ENCODE measurements at places on chromosomes 5 and 9.

DNA sequence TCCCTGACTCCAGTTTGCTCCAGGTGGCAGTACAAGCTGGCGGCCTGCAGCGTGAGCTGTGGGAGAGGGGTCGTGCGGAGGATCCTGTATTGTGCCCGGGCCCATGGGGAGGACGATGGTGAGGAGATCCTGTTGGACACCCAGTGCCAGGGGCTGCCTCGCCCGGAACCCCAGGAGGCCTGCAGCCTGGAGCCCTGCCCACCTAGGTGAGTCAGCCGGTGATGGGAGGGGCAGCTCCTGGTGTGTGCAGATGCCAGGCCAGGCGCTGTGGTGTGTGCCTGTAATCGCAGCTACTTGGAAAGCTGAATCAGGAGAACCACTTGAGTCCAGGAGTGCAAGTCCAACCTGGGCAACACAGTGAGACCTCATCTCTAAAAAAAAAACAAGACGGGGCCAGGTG, 10.0 kb upstream of the CACFD1 start:
- no peak for DNase-seq

- no peak for DNase-seq
Observed at GRCh38 chr9:104980039-104980654, 52.2 kb upstream of the ABCA1 start.

DNA sequence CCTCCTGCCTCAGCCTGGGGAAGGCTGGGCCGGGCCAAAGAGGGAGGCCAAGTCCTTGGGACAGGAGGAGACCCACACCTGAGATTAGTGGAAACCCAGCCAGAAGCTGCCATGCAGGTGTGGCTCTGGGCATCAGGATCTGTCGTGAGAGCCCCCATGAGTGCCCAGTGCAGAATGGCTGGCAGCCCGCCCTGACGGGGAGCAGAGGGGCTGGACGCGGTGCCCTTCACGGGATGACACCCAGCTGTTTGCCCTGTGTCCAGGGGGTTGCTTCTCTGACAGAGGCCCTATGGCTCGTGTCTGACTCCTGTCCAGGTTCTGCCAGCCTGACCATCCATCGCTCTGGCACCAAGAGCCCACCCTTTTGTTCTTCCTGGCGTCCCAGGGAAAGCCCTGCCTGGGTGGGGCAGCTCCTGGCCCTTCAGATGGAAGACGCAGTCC, 8.5 kb downstream of the DIPK1B start:
- no peak for DNase-seq

DNA sequence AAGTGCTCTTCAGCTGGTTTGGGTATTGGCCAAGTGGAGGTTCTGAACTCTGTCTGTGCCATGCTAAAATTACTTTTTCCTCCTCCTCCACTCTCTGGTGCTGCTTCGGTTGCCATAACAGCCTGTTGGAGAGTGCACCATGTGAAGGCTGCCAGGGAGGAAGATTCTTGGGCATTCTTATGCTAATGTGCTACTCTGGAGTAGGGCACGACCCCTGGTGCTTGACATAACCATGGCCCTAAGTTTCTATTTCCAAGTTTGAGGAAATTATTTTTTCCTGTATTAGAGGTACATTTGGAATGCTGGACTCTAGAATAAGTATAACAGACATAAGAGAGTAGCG, 111.6 kb downstream of the ARHGAP26 start:
- DNase-seq, result no peak

DNA sequence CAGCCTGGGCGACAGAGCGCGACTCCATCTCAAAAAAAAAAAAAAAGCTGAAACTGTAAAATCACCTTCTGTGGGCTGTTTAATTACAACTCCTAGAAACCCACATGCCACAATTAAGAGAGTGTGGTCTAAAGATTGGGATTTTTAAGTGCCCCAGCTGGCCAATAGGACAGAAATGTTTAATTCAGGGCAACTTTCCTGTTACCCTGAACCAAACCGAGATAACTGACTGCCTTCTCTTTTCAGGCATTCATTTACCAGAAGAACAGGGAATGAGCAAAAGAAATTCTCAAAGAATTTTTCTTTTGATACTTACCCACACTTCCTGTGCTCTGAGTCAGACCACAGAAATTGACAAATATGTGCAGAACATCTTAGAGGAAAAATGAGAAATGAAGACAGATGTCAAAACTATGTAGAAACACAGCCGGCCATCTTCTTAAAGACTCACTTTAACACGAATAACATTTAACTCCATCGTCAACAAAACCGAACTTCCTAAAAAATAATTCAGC, 221.3 kb upstream of the DAPK1 start:
- DNase-seq, result no peak

DNA sequence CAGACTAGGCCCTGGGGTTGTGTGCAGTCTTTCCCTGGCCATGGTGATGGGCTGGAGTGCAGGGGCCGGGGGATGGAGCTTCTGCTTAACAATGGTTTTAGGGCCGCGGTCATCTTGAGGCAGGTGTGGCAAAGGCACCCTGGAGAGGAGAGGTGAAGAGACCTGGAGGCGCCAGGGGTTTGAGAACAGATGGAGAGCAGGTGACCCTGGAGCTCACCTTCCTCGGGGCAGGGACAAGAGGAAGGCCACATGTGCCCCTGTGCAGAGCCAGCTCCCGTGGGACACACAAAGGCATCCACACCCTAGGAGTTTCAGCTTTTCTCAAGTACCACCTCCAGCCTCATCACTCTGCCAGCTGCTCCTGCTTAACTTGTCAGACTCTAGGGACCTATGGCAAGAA, 46.4 kb upstream of the SH3GL2 start:
- DNase-seq, result no peak

- DNase-seq, result no peak
Observed at GRCh38 chr5:13244151-13244550, 700.3 kb downstream of the DNAH5 start.

DNA sequence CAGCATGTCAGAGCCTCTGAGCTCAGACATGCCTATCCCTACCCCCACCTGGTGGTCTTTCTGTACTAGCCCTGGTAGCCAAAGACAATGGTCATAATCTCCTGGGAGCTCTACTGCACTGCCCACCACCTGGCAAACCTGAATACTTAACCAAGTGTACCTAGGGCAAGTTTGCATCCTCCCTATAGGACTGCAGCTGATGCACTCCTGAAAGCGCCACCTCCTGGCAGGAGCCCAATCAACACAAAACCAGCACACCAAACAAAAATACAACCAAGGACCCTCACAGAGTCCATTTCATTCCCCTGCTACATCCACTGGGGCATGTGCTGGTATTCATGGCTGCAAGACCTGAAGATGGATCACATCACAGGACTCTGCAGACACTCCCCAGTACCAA, 14.8 kb upstream of the FAM174A start:
- no peak for DNase-seq

DNA sequence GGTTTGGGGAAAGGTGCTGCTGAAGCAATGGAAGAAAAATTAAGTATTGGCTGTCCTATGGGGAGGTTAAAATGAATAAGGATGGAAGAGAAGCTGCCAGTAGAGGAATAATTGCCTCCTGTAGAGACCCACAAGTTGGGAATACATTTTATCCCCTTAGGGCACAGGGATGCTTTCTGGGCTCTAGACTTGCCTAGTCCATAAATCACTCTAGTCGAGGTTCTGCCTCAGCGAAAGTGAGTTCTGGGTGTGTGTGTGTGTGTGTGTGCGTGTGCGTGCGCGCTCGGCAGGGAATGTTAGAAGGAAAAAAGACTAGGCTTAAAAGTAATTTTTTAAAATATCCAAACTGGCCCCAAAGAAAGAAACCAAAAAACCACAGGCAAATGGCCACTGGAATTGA, 291.6 kb downstream of the DOCK8 start:
- DNase-seq, result no peak

DNA sequence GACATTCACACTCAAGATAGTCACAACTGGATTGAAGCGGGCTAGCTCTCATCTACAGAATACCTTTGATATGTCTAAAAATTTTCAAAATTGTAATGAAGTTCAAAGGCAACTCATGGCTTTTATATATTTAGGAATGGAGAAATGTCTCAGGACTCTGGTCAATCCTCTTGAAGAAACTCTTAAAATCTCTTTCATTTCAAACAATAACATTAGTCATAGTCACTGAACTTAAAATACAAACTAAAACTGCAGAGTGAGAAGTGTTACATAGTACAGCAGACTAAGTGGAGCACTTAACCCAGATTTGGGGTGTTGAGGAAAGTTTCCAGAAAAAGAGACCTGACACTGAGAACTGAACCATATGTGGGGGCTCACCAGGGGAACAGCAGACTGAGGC, 20.7 kb downstream of the FANCC start:
- no peak for DNase-seq

DNA sequence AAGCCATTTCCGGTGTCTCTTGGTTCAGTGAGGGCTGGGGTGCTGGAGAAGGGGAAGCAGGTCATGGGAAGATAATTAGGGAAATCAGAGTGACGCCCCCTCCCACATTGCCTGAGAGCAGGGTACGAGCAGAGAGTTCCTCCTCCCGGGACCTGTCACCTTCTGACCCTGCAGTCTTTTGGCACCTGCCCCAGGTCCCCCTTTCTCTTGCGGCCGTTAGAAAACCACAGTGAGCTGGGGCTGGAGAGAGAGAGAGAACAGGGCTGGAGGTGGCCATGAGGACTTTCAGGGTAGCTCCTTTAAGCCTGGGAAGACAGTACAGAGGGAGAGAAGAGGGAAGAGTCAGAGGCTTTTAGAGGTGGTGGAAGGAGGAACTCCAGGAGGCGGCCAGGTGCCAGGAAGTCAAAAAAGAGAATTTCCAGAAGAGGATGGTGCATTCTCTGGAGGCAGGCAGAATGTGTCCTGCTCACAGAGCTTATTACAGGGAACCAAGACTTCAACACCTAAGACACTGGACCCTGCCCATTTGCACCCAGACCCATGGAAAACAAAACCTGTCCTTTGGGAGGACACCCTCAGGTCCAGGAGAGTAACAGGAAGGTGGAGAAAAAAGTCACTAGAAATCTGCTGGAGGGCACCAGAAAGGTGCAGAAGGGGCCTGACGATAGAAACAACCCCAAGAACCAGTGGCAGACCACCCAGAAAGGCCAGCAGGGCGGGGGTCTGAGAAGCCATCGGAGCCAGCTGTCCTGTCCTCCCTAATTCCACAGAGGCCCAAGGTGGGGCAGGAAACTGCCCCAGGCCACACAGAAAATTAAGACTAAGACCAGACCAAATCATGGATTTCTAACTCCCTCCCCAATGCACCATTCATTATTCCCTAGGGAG, 6.5 kb upstream of the ACSL6 start:
- no peak for DNase-seq

GRCh38 chr9:112007575-112008240, 111.1 kb downstream of the UGCG start:
- DNase-seq, result no peak

- DNase-seq, result no peak
Observed at GRCh38 chr5:1874348-1874747, 8.4 kb downstream of the IRX4 start.

GRCh38 chr9:134773842-134774241, 106.8 kb upstream of the FCN2 start:
- DNase-seq, result no peak

GRCh38 chr9:84393266-84393950, 52.9 kb upstream of the SLC28A3 start:
- no peak for DNase-seq

GRCh38 chr5:171986772-171987171, 19.7 kb downstream of the FBXW11 start:
- no peak for DNase-seq

DNA sequence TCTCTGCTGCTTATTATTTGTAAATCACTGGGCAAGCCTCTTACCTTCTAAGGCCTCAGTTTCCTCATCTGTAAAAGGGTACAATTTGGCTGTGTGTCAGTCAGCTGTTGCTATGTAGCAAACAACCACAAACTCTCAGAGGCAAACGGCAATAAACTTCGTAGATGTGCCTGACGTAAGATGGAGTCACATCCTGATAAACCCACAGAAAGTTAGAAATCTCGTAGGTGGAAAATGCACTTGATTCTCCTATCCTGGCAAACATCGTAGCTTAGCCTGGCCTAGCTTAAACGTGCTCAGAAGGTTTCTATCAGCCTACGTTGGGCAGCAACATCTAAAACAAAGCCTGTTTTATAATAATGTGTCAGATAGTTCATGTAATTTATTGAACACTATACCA, 35.0 kb upstream of the UNC5A start:
- no peak for DNase-seq

GRCh38 chr5:94993491-94993890, 291.4 kb downstream of the MCTP1 start:
- DNase-seq, result no peak

DNA sequence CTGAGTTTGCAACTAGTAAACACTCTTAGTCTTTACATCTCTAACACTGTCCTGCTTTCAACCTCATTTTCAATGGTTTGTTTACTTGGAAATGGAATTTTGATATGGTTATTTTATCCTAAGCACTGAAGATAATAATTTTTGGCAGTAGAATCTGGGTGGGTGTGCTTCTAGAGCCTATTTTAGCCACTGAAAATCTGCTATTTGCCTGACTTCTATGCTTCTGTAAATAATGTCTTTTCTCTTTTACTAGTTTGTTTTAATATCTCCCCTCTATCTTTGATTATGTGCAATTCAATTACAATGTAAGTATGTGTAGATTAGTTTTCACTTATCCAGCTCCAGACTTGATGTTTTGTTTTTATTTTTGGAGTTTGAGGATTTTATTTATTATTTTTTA, 197.5 kb downstream of the TUSC1 start:
- no peak for DNase-seq

DNA sequence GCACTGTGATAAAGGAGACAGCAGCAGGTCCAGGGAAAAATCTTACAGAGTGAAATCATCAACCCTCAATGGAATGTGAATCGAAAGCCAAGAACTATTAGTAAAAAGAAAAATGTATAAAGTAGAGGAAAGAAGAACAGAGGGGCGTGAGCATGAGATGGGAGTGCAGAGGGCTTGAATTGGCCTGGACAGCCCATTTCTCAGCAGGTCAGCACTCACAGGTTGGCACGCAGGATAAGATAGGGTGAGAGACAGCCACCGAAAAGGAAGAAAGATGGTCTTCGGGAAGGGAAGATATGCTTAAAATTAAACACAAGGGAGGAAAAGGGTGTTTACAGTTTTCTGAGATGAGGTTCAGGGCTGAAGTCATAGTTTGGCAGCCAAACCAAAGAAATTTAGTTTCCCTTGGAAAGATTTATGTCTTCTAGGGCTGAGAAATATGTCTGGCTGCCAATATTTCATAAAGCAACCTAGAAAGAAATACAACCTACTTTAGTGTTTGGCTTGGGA, 524.7 kb downstream of the SPATA31D1 start:
- DNase-seq, result no peak

- no peak for DNase-seq
Observed at GRCh38 chr5:68432682-68433081, 217.1 kb downstream of the PIK3R1 start.
